Mammary epithelial cell (primary cell): ENCODE measurements at places on chromosomes 7 and 10. TPM values are rescaled to one million over a fixed set of nuclear protein-coding genes. Genes with fewer than 3 reads are reported as not detected.

DNA sequence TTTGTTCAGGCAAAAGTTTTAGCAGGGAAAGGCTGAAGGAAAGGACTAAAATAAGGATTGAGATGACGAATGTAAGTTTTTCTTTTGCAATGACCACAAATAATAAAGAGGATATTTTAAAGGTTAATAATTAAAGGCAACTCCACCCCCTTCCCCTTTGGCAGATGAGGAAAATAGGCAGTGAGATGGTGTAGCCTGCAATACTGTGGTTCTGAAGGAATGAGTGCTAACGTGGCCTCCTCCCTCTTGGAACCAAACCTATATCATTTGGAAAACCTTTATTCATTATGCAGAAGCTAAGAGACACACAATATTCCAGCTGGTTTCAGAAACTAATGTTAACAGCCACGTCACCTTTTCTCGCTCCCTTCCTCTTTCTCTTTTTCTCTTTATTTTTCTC lies 70.9 kb upstream of the COL1A2 start:
- no peak for DNase-seq

- peak; percentile 31 for DNase-seq
Observed at GRCh38 chr10:62183442-62183841, 85.2 kb downstream of the RTKN2 start.

The THNSL1 gene
- total RNA-seq: 2.3 TPM

The ATOH7 gene
- not detected for total RNA-seq

The GLI3 gene
- total RNA-seq: 16.8 and 26.2 TPM in 2 replicates
